ENCODE measurements at places on chromosomes 11 and 22.

DNA sequence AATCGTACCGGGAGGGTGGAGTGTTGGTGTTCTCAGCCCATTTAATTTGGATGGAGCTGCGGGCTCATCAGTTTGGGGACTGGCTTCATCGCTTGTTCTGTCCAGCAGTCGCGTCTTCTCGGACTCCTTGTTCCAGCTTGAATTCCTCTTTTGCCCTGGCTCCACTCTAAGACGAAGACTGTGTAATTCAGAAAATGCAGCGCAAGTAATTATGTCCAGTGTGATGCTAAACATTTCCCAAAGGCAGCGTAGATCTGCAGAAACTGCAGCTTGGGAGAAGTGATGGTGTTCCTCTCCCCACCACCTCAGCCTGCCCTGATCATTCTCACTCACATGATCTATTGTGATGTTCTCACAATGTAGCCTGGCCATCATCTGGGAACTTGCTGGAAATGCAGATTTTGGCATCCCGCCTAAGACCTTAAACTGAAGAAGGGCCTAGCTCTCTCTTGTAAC, 666 bp downstream of the SLC25A18 start:
- DNase-seq = no peak

DNA sequence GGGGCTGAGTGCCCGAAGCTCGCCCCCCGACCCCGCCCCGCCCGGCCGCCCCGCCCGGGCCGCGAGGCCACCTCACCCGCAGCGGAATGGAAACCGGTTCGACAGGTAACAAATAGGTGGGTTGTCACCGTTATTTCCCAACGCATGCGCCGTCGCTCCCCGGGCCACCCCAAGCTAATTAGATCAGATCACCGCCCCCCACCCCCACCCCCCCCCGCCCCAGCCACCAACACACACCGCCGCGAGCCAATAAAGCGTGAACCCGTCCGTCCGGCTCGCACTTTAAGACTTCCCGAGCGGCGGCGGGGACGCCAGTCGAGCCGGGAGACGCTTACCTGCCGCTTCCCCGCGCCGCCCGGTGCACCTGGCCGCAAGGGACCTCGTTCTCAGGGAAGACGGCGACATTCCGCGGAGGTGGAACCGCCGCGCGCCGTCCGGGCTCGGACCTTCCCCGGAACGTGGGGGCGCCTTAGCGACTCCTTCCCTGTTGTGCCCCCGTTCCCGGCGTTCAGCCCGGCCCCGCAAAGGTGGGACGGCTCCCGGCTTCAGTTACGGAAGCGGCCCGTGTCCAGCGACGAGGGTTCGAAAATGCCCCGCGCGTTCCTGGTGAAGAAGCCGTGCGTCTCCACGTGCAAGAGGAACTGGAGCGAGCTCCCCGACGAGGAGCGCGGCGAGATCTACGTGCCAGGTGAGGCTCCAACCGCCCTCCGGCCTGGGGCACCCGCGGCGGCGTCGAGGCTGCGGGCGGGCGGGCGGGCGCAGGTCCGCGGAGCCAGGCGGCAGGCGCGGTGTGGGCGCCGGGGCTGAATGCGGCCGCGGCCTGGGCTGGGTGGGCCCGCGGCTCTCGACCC, at the start of gene OVOL1:
Gene OVOL1, plus strand, starts transcription at position 278 of the 851 bp plus-strand sequence. Its CDS starts 311 bp downstream, at position 589.
- DNase-seq = peak; percentile 54

DNA sequence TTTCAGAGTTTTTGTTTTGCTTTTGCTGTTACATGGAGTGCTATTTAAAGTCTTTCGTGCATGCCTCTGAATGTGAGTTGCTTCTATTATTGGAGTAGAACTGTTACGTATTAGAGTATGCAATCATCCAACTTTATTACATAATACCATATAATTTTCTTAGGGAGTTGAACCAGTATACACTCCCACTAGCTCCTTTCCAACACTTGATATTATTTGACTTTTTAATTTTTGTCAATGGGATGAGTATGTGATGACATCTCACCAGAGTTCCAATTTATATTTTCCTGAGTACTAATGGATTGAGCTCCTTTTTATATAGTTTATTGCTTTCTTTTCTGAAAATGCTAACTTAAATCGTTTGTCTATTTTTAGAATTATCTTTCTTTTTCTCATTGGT, 90.9 kb downstream of the GRAMD1B start:
- DNase-seq = no peak

DNA sequence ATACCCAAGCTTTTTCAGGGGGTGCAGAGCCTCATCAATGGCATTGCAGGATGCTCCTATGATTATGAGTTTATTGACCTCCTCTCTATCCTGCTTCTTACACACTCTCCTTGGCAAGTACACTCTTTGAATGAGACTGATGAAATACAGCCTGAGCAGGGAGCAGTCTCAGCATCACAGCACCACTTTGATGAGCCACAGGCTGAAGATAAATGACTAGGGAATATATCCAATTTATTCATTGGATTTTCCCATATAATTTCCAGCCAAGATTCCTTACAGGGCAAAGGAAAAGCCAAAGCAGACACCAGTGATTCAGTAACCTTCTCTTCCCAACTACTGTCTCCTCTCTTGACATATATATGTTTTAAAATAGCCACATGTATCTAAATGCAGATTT, 79.2 kb downstream of the CASP12 start:
- no peak for DNase-seq

- no peak for DNase-seq
Measured at GRCh38 chr22:37624017-37624365, 15.4 kb downstream of the GGA1 start.

- DNase-seq = no peak
Measured at GRCh38 chr11:75938543-75938942, 123.5 kb downstream of the UVRAG start.

GRCh38 chr11:117005758-117006157, 92.5 kb downstream of the SIK3 start:
- no peak for DNase-seq

DNA sequence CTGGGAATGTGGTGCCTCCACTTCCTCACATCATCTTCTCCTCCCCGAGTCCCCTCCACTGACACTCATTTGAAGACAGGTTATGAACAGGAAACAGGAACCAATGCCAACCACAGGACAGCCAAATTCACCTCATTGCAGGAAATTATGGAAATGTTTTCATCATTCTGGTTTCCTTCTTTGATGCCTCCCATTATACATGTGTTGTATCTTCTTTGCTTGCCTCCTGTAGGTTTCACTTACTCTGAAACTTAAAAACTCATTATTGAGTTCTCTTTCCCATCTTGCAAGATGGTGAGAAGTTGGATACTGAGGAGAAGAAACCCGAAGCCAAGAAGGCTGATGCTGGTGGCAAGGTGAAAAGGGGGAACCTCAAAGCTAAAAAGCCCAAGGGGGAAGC, 108.5 kb downstream of the PHF21B start:
- DNase-seq = no peak

DNA sequence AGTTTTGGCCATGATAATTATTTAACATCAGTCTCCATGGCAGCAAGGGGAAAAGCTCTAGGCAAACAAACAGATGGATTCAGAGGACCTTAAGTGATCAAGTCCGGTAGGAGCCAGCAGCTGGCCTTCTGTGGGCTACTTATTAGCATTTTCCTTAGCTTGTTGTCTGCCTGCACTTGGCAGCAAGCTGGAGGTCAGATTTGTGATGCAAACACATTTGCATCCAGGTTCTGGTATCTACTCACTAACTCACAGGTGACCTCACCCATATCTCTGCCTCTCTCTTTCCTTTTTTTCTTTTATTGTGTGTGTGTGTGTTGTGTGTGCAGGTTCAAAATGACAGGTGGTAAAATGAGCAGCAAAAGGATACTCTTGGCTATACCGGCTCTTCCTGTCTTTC, 32.3 kb downstream of the ARHGAP42 start:
- peak; percentile 57 for DNase-seq

- no peak for DNase-seq
Measured at GRCh38 chr11:66126808-66127555, 56.9 kb downstream of the PACS1 start.

- DNase-seq = no peak
Measured at GRCh38 chr22:46688949-46689348, 49.1 kb downstream of the CERK start.

GRCh38 chr11:125286486-125286885, 121.9 kb downstream of the PKNOX2 start:
- DNase-seq = no peak

DNA sequence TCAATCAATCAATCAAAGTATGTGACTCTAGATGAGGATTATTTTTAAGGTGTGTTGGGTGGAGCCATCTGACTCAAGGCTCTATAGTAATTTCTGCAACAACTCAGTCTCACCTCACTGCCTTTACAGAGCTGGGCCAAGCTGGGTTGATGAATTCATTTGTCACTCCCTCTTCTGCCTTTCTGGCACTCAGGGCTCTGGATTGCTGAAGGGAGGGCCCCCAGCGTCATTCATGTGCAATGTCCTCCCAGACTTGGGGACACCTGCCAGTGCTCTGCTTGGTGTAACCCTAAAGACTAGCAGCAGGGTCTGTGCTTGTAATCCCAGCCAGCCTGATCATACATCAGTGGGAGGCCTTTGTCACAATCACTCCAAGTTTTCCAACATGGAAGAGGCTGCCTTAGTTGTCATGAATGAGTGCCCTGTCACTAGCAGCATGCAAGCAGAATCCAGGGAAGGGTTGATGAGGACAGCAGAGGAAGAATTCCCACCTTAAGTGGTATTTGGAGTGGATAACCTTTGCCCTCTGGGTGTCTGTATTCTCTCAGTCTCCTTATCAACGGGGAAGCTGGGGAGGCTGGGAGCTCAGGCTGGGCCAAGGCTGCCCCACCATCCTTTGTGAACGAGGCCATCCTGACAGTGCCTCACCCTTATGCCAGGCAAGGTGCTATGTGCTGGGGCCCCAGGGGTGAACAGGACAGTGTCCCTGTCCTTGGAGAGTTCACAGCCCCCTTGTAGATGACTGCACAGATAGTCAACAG, 2.0 kb upstream of the TP53I11 start:
- no peak for DNase-seq

DNA sequence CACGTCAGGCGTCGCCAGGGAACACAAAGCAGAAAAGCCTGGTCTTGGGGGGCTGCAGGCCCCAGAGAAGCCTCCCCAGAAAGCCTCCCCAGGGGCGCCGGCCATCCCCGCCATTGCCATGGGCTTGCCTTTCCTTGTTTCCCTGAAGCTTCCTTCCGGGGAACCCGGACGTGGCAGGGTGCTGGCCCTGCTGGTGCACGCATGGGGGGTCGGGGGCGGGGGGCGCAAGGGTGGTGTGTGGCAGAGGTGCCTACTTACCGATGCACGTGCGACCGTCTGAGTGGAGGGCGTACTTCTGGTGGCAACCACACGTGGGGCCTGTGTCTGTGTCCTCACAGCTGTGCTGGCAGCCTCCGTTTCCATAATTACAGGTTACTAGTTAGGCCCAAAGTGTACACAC, 71.0 kb upstream of the TTLL12 start:
- no peak for DNase-seq

- no peak for DNase-seq
Measured at GRCh38 chr11:1370186-1371025, 19.3 kb upstream of the BRSK2 start.

GRCh38 chr22:26845021-26845743, 187.8 kb downstream of the MIAT start:
- DNase-seq = no peak

- no peak for DNase-seq
Measured at GRCh38 chr11:127035824-127036223, 35.3 kb upstream of the KIRREL3 start.

DNA sequence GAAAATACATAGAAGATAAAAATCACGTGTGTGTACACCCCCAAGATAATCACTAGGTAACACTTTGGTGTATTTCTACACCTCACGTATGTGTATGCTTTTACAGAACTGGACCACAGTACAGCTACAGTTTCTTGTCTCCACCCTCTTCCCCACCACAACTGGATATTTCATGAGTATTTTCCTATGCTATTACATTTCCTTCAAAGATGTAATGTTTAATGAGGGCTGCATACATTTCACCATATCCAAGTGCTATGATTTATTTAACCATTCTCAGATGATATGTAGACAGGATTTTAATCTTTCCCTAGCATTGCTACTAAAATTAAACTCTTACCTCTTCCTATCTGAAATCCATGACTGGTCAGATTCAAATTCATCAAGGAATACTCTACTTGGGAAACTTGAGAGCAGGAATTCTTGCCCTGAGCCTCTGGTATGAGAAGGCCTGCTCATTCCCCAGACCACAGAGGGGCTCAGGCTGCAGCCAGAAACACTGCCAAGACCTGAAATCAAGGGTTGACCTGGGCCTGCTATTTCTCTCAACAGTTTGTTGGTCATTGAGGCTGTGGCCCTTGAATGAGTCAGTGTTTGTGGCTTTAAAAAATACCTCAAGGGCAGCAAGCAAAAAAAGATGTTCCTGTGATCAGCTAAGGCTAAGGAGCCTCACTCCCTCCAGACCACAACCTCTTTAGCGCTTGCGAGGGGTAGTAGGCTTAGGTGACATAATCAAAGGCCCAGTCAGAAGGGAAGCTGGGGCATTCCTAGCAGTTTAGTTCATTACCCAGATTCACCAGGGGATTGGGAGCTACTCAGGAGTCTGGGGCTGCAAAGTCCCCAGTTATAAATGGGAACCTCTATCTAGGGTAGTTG, 55.5 kb downstream of the ABTB2 start:
- DNase-seq = no peak

GRCh38 chr22:44085743-44086270, 61.7 kb downstream of the PARVB start:
- peak; percentile 66 for DNase-seq

DNA sequence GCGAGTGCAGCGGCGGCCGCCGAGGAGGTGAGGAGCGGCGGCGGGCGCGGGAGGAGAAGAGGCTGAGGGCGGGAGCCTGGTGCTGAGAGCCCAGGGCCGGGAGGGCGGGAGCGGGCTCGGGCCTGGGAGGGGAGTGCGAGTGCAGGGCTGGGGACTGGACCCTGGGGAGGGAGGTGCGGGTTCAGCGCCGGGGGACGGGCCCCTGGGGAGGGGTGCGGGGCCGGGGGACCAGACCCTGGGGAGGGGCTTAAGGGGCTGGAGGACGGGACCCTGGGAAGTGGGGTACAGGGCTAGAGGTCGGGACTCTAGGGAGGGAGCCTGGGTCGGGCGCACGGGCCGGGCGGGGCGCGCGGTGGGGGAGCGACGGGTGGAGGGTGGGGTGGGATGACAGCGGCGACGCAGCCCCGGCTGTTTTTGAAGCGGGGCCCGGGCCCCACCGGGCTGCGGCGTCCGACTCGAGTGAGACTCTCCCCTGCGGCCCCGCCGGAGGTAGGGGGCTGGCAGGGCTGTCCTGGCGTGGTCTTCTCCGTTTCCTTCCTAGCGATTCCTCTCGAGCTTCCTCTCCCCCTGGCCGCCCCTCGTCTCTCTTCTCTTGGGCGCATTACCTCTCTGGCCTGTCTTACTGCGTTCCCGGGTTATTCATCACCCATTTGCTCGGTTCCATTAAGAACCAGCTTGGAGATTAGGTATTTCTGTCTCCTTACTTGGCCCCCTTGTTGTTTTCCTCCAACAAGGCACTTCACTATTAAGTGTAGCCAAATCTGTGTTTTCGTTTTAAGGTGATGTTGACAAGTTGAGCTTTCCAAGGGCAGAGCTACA, 754 bp downstream of the NUP50 start:
- DNase-seq = peak; percentile 68

DNA sequence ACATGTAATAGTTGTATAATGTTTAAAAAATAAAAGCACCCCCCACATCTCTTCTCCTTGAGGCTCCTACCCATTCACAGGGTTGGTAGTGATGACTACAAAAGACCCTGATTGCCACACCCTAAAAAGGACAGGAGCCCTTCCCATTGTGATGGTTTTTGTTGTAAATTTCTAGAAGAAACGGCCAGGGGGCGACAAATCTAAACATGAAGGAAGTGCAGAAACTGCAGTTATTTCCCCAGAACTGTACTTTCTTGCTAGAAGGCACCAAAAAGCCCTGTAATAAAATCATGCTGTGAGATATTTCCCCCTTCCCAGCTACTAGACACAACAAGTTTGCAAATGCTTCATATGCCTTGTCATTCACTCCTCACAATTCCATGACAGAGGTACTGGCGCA, 10.8 kb downstream of the PRR5L start:
- peak; percentile 66 for DNase-seq
